ENCODE measurements at places on chromosomes 11 and 22.

DNA sequence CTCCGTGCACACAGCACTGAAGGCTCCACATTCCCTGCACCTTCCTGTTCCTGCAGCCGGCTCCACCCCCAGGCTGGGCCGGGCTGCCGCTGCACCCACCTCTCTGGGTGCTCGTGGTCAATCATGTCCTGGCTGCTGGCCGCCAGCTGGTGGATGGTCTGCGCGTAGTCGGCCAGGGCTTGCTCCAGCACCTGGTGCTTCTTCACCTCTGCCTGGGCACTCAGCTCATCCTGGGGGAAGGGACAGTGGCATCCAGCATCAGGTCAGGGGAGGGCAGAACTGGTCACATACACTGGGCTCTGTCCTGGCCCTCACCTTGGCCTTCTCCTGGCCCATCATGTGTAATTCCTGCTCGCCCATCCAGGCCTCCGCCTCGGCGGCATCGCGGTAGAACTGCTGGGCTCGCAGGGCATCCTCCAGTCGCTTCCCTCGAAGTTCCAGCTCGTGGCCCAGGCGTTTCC lies 15.2 kb upstream of the RBM4B start:
- DNase-seq = no peak

- DNase-seq = no peak
Observed at GRCh38 chr11:44140805-44141204, 45.3 kb downstream of the EXT2 start.

- no peak for DNase-seq
Observed at GRCh38 chr11:9789910-9790309, 126.0 kb downstream of the SWAP70 start.

DNA sequence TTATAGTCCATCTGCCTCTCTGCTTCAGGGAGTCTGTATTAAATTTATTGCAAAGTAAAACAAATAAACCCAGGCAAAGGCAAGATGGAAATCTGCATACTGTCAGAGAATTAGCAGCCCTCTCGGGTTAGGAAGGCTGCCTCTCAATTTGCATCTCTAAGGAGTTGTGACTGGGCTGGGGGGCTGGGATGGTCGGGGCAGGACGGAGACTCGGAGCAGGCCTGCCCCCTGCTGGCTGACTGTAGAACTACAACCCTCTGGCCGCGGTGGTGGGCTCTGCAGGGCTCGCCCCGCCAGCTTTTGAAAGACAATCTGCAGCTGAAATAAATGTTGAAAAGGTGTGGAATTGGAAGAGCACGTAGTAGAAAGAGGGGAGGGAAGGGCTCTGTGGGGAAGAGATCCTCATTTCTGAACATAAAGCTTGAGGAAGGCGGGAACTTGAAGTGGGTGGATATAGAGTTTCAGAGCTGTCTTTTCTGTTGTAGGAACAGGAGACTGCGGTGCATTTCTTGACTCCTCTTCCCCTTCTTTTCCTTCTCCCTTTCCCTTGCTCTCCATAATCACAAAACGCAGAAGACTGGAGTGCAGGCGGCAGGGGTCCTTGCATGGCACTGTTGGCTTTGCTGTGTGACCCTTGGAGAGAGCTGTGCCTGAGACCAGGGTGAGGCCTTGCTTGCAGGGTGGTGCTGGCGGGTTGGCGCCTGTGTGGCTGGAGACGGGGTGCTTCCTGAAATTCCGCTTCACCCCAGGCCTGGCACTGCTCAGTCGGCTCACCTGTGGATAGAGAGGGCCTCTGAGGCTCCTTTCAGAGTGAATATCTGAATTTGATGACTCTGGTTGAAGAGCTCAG lies 22.6 kb upstream of the PKNOX2 start:
- DNase-seq = peak; percentile 67

DNA sequence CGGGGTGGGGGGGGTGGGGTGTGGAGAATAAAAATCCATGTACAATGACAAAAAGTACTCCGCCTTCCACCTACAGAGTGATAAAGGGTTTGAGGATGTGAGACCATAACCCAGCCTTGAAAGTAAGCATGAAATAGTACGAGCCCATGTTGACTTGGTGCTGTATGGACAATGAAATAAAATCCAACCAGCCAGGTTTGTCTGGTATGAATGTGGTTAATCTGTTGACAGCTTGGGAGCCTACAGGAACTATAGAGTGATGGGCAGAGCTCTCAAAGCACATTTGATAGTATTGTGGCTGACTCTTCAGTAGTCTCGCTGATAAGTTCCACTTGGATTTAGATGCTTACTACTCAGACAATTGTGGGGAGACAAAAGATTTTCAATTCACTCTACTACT lies 48.8 kb upstream of the CD44 start:
- DNase-seq = no peak

DNA sequence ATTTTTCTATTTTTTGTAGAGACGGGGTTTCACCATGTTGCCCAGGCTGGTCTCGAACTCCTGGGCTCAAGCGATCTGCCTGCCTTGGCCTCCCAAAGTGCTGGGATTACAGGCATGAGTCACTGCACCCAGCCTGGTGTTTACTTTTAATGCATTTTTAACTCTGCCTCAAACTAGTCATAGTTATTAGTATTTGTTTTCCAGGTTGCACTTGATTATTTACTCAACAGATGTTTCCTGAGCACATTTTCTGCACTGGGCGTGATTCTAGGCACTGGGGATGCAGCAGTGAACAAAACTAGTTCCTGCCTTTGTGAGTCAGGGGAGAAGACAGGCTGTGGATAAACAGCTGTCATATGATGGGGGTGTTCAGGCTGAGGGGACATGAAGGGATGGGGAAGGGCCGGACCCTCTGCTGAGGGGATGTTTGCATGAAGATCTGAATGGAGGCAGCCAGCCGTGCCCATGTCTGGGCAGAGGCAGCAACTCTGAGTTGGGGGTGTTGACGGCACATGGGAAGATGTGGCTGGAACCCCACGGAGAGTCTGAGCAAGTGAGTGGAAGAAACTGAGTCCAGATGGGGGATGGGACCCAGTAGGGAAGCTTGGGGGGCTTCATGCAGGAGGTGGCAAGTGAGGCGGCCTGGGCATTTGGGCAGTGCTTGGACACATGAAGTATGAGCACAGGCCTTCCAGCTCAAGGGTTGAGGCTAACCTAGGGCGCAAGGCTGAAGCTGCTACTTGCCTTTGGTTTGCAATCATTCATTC lies 34.4 kb downstream of the MPPED1 start:
- DNase-seq = no peak

DNA sequence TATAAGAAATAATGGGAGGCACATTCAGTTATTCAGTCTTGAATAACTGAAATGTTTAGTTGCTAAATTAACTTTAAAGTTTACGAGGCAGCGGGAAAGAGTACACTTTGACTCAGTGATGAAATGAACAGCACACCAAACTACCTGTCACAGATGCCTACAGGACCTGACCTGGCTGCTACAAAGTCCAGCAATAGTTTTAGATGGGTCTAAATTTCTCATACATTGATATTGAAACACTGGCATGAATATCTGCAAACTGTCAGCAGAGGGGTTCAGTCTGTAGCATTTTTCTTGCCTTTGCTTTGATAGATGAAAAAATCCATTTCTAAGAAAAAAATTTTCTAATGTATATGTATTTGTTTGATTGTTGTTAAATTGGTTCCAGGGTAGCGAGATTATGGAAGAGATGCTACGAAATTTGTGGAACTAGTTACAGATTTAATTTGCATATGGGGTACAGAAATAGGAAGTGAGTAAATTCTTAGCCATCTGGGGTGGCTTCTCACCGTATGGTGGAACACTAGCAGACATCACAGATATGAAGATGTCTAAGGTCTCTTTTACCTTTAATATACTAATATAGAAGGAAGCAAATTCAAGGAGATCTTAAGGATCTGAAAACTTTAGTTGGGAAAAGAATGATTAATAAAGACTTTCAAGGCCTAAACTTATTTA lies 20.8 kb upstream of the GAB2 start:
- DNase-seq = no peak

DNA sequence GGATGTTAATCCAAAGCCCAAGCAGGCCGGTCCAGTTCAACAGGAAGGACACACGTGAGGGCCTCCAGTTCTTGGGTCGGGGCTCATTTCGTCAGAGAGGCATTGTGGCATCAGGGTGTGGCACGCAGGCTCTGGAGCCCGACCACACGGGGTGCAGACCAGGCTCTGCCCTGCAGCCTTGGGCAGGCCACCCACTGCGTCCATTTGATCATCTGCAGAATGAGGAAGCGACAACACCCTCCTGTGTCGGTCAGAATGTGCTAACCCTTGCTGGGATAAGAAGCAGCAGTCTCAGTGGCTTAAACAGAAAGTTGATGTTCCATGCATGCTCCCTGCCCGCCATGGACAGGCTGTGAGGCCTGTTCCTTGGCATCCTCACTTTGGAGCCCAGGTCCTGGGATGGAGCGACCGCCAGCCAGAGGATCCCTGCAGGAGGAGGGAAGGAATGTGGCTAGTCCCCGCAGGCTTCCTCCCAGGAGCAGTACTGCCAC lies 10.8 kb downstream of the RIBC2 start:
- no peak for DNase-seq

- DNase-seq = no peak
Observed at GRCh38 chr11:112196519-112197087, 21.3 kb downstream of the BCO2 start.

DNA sequence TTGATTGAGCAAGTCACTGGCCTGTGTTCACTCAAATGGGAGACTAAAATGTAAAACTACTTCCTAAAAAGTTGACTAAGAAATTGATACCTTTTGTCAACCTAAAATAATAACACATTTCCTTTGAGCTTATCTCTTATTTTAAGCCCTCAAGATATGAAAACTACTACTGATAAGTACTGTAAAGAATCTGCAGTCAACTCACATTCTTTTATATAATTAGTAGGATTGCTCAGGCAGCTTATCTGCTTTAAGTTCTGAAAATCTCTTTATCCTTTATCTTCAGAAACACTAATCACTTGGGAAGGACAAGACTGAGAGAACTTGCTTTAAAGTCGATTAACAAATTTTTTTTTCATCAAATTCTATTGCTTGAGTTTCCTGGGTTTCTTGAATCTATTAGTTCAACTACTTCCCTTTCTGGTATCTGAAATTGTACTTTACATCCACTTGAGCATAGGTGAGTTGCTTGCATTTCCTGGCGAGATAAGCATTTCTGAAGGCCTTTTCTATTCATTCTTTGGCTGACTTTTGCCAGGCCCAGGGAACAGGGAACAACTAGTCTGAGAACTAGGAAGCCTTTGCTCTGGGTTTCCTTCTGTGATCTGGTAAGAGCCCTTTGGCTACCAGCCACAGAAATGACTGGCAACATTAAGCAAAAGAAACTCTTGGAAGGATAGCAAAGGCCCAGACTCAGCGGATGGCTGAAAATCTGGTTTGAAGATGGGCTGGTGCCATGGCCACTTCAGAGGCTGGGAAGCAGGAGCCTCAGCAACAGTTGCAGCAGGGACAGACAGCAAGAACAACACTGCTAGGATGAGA lies 19.3 kb upstream of the CSRP3 start:
- DNase-seq = no peak

DNA sequence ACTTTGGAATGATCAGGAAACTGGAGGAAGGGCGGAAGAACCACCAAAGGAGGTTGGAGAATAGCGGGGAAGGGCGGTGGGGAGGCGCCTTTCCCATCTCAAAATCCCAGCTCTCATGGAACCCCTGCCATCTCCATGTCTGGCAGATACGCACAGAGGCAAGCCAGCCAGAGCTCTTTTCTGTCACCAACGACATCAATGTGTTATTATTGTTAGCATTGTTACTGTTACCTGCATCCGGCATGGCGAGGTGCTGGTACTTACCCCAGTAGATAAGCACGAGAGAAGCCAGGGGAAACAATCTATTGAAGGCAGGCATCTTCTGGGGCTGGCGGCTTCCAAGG lies 969 bp downstream of the SCN3B start:
- DNase-seq = no peak

GRCh38 chr11:10418950-10419310 lies 36.1 kb upstream of the AMPD3 start:
- no peak for DNase-seq

DNA sequence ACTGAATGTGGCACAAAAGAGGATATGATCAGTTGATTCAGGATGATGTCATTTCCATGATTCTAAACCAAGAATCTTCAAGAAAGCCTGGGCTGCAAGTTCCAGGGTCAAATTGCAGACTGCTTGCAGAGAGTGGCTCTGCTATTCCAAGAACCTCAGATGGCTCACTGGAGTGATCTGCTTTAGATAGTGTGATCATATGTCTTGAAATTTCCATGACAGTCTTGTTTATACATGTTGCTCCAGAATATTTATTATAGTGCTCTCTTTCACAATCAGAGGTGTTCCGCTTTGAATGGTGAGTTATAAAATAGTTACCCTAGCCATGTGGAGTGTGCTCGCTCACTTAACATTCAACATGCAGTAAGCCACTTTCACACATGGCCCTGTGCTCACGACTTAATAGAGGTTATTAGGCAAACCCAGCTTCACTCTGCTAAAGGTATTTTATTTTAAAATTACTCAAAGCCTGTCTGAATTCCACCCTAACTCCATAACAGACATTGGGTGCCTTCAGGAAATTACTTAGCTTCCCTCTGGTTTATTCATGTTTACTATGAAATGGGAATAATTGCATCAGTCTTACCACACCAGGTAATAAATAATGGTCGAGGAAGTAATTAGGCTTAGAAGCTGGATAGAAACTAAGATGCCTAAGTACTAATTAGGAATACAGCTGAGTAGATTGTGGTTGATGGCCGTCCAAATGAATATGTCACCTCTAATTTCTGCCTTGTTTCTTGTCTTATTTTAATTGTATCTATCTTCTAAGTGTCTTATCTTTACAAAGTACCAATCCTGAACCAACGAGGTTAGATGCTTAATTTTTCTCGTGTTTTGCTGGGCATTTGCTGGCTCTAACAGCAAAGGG lies 187.9 kb downstream of the ETS1 start:
- no peak for DNase-seq

- DNase-seq = no peak
Observed at GRCh38 chr11:119062779-119063178, 4.8 kb upstream of the VPS11 start.

DNA sequence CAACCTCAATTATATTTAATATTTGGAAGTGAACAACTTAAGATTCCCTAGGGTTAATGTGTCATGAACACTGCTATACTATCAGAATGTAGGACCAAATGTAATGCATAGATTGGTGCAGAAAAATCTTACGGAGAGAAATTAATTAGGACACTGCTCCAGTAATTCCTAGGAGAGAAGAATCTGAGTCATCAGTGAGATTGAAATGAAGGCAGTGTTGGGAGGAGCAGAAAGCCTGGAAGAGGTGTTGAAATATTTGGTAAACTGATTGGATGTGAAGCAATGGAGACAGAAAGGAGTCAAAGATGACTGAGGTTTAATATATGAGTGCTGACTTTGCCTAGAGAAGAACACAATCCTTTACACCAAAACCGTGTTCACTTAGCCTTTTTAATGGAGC lies 836.0 kb downstream of the FAM181B start:
- DNase-seq = no peak
